ENCODE measurements at places on chromosomes 7 and 10. TPM values are rescaled to one million over a fixed set of nuclear protein-coding genes. Genes with fewer than 3 reads are reported as not detected.

DNA sequence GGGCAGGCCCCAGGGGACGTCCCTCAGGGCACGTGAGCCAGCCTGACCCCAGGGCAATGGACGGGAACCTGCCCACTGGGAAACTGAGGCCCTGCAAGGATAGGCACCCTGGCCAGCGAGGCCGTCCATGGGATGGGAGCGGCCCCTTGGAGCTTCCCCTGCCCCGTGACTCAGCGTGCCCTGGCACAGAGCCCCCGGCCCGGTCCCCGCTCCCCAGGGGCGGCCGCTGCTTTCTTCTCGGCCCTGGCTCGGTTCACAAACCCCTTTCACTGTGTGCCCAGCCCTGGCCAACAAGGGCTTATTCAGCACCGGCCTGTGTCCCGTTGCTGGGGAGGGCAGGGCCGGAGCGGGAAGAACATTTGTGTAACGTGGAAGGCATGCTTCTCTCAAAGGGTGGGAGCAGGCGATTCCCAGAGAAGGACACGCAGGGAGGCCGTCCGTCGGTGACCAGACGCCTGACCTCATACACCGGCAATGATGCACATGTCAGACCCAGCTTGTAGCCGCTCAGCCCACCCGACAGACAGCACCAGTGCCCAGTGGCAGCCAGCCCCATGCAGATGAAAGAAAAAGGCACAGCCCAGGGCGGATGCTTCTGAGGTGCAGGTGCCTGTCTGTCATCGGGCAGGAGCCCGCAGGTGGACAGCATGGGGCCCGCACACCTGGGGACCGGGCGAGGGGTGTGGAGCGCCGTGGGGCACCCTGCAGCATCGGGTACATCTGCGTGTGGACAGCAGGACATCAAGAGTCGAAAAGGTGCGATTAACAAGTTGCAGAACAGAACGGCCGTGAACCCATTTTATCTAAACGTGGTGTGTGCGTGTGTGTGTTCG is 94.5 kb downstream of the PDGFA start:
- H3K4me1 ChIP-seq: no peaks in the 10 kb centered on the region
- H3K27me3 ChIP-seq: no peaks in the 10 kb centered on the region
- no peak overlapping the region for H3K4me3 ChIP-seq
- H3K27ac ChIP-seq: no peak overlapping the region
- no peak for DNase-seq
- H3K36me3 ChIP-seq: no peaks in the 10 kb centered on the region

HYAL4 gene
- not detected for total RNA-seq

GRCh38 chr7:11713352-11713751 is 118.6 kb downstream of the THSD7A start:
- no peak overlapping the region for H3K27ac ChIP-seq
- H3K27me3 ChIP-seq: no peaks in the 10 kb centered on the region
- no peaks in the 10 kb centered on the region for H3K36me3 ChIP-seq

DYDC1 gene
- not detected for total RNA-seq

DNA sequence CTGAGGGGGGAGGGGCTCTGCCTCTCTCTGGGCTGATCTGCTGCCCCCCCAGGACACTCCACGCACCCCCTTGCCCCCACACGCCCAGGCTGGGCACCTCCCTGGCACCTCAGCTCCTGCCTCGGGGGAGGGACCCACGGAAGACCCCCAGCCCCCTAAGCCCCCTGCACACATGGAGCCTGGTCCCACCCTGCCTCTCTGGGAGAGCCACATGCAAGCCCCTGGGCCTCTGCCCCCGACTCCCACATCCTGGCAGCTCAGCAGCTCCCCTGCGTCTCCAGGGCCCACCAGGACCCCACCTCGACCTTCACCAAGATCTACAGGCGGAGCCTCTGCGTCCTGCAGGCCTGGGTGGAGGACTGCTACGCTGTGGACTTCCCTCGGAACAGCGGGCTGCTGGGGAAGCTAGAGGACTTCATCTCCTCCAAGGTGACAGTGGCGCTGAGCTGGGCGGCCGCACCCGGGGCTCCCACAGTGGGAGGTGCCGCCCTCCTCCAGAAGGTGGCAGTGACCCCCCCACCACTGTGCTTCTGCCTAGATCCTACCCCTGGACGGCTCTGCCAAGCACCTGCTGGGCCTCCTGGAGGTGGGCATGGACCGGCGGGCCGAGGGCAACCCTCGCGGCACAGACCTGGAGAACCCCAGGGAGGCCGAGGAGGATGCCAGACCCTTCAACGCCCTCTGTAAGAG is 18.7 kb upstream of the UTF1 start:
- H3K4me3 ChIP-seq: no peak overlapping the region
- DNase-seq: no peak
- H3K36me3 ChIP-seq: no peaks in the 10 kb centered on the region
- no peaks in the 10 kb centered on the region for H3K4me1 ChIP-seq

DNA sequence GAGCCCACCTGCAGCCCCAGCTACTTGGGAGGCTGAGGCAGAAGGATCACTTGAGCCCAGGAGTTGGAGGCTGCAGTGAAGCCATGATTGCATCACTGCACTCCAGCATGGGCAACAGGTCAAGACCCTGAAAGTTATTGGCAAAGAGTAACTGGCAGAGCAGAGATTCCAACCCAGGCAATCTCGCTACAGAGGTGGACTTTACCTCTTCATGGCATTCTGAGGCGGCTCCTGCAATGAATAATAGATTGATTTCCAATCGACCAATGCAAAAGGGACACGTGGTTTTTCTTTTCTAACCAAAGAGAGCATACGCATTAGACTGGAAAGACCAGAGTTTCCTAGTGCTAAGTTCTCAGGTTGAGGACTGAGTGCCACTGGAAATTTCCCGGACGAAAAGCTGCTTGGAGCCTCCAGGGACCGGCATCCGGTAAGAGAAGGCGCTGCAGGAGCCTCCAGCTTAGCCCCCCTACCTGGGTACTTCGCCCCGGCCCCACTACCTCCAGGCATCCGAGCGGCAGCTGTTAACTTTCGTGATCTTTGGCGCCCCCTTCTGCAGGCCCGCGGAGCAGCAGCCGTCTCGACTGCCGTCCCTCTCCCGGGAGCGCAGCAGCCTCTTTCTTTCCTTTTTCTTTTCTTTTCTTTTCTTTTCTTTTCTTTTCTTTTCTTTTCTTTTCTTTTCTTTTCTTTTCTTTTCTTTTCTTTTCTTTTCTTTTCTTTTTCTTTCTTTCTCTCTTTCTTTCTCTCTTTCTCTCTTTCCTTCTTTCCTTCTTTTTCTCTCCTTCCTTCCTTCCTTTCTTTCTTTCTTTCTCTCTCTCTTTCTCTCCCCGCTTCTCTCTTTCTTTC is 4.1 kb downstream of the MBLAC1 start:
- peaks cover 24% of the 10 kb centered on the region for H3K4me1 ChIP-seq
- H3K27me3 ChIP-seq: 0 out of 2 replicates have a peak, but pooled peaks cover 2% of the 10 kb centered on the region
- H3K36me3 ChIP-seq: 0 out of 2 replicates have a peak, but pooled peaks cover 2% of the 10 kb centered on the region
- DNase-seq: peak; percentile 65

DNA sequence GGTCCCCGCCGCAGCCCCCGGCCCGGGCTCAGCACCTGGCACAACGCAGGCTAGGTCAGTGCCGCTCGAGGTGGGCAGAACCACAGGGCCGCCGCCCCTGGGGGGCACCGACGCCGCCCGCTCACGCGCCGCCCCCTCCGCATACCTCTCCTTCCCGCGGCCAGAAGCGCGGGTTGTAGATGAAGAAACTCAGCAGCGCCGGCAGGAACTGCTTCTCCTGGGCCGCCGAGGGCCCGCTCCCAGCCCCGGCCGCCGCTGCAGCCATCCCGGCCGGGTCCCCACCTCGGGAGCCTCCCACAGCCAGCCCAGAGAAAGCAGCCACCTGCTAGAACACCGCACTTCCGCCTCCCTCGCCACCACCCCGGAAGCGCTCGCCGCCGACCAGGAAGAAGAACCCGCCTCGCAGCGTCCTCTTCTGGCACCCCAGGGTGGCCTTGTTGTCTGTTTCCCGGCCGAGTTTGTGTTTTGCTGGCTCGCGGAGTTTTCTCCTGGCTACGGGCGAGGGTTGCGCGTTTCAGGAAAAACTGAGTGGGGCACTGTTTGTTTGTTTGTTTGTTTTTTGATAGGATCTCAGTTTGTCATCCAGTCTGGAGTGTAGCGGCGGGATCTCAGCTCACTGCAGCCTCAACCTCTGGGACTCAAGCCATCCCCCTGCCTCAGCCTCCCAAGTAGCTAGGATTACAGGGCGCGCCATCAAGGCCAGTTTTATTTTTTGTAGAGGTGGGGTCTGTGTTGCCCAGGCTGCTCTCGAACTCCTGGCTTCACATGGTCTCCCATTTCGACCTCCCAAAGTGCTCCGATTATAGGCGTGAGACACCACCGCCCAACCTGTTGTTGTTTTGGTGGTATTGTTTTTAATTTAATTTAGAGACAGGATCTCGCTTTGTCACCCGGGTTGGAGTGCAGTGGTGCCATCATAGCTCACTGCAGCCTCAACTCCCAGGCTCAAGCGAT is 17.7 kb downstream of the OCM2 start:
- no peaks in the 10 kb centered on the region for H3K27me3 ChIP-seq
- H3K27ac ChIP-seq: no peak overlapping the region
- no peaks in the 10 kb centered on the region for H3K36me3 ChIP-seq
- H3K4me3 ChIP-seq: peak overlapping the region; percentile 72
- DNase-seq: peak; percentile 71

- DNase-seq: no peak
- no peaks in the 10 kb centered on the region for H3K36me3 ChIP-seq
- H3K4me1 ChIP-seq: no peaks in the 10 kb centered on the region
These were observed 26.1 kb upstream of the FIS1 start for GRCh38 chr7:101271021-101271420.

DNA sequence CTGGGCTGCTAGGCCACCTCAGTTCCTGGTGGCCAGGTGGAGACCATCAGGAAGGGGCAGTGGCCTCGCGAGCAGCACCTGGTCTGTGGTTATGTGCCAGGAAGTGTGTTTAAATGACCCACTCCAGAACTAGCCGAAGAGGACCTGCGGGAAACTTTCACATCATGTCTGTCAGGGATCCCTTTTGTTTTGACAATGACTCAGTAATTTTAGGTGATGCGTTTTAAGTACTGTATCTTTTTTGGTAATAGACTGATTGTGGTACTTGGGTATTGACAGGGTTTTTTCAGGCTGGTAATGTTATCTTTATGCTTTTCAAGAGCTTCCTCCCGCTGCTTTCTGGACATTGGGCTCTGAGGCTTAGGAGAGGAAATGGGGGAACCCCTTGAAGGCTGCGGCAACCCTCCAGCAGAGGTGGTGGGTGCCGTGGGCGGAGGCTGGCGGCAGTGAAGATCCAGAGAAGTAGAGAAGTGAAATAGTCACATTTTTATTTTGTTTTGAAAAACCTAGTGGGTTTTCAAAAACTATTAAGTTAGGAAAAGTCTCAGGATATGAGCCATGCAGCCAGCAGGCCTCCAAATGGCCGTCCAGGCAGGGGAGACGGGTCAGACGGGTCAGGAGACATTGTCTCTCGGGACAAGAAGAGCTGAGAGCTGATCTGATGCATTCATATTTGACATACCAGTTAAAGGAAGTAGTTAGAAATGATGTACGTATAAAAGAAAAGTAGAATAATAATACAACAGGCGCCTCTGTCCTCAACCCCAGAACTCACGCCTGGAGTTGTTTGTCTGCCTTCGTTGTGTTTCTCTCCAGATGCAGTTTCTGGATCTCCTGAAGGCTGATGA is 27.7 kb downstream of the PPP2R2D start:
- H3K36me3 ChIP-seq: peaks cover 9% of the 10 kb centered on the region
- no peak overlapping the region for H3K4me3 ChIP-seq
- DNase-seq: no peak
- H3K27ac ChIP-seq: peak overlapping the region; percentile 68
- H3K4me1 ChIP-seq: peaks cover 45% of the 10 kb centered on the region

ZYX gene
- total RNA-seq: 86.5 TPM

INHBA gene
- 14.3 TPM for total RNA-seq

All from SJSA1 (cell line).